ENCODE measurements at places on chromosomes 5 and 9.

DNA sequence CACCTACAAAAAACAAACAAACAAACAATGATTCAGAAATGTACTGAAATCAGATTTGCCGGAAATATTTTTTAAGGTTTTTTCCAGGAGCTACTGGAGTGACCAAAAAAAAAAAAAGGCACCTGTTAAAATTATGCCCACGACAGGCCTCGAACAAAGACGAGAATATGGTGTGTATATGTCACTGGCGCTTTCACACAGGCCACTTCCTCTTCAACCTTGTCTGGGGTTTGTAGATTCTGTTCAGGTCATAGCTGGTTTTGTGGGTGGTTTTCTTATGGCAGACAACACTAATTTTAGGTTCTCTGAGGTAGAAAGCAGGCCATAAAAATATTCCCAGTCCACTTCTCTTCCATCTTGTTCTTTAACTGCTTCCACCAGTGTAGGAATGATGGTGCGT, 7.0 kb downstream of the NDUFB6 start:
- DNase-seq, result no peak

DNA sequence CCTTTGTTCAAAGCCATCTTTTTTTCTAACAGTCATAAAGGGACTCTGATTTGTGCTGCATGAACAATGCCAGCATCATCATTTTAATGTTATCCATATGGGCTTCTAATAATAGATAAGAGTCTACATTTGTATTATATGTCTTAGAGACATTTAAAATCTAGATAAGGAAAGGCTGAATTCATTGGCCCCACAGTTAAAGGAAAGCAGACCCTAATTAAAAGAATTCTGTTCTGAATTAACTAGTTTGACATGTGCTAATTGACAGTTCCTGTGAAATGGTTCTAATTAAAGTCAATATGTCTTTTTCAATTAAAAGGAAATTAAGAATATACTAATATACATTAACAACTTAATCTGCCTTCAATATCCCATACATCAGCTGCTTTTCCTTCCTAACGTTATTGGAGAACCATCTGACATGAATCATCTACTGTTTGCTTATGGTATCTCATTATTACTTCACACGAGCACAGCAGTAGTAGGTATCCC, 104.7 kb downstream of the NR2F1-AS1 start:
- DNase-seq, result no peak

GRCh38 chr9:16921855-16922254, 51.4 kb upstream of the BNC2 start:
- DNase-seq, result no peak

DNA sequence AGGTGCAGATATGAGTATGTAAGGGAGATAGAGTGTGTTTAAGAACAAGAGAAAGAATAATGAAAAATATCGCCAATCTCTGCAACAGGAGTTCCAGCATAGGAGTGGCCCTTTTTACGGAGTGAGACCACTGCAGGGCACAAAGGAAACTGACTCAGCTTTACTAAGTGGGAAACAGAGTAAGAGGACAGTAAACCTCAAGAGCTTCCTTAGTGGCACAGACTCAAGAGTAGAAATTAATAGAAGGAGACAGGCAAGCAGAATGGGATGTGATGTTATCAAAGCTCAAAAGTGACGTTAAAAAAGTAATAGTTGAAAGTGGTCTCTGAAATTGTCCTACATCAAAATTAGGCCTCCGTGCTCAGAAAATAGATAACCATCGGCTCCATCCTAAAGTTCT, 2.1 kb upstream of the SH3RF2 start:
- no peak for DNase-seq

GRCh38 chr9:126687930-126688461, 74.3 kb downstream of the LMX1B start:
- DNase-seq, result no peak

DNA sequence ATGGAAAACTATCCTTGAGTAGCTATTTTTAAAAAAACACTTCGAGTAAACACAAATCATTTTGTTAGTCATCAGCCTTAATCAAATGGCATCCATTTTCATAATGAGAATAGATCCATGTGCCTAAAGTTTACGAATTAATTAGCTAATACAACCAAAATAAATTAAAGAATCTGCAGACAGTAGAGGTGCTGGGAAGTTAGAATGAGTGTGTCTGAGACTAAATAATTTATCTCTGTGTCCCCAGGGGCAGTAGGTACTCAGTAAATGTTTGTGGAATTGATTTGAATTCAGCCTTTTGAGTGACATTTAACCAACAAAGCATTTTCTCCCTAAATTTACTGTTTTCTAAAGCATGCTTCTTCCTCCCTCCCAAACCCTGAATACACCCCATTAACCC, 18.6 kb downstream of the TNFSF15 start:
- DNase-seq, result no peak

GRCh38 chr5:6427694-6428093, 21.0 kb upstream of the UBE2QL1 start:
- DNase-seq, result no peak

GRCh38 chr5:149834246-149834855, 104.2 kb downstream of the PPARGC1B start:
- DNase-seq, result peak; percentile 72

GRCh38 chr5:174735498-174736330, 11.3 kb downstream of the MSX2 start:
- no peak for DNase-seq

- no peak for DNase-seq
Observed at GRCh38 chr5:120958877-120959485, 494.9 kb downstream of the PRR16 start.

- no peak for DNase-seq
Observed at GRCh38 chr9:121670431-121670830, 19.0 kb downstream of the DAB2IP start.

- no peak for DNase-seq
Observed at GRCh38 chr9:23341346-23341745, 484.7 kb downstream of the ELAVL2 start.

GRCh38 chr9:128822407-128823042, 4.2 kb downstream of the ENDOG start:
- DNase-seq, result no peak

GRCh38 chr5:68115584-68115983, 100.0 kb upstream of the PIK3R1 start:
- no peak for DNase-seq

- DNase-seq, result no peak
Observed at GRCh38 chr9:114029311-114030170, 48.6 kb downstream of the AMBP start.

GRCh38 chr9:112764837-112765236, 14.3 kb downstream of the SNX30 start:
- DNase-seq, result no peak

DNA sequence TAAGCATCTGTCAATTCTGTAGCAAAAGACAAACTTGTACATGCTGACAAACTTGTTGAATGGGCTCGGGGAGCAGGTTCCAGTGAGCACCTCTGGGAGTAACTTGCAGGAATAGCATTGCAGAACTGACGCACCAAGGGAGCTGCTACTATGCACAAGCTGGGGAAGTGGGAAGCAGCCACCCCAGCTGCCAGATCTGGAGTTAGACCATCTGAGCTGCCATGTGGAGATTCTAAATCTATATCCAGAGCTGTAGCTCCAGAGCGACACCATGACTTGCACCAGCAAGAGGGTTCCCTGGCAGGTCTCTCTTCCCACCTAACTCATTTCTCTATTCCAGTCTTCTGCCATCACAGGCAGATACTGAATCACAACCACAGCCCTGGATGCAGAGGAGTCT, 346.0 kb upstream of the PANK3 start:
- no peak for DNase-seq

- no peak for DNase-seq
Observed at GRCh38 chr5:154567155-154567554, 89.1 kb upstream of the HAND1 start.

DNA sequence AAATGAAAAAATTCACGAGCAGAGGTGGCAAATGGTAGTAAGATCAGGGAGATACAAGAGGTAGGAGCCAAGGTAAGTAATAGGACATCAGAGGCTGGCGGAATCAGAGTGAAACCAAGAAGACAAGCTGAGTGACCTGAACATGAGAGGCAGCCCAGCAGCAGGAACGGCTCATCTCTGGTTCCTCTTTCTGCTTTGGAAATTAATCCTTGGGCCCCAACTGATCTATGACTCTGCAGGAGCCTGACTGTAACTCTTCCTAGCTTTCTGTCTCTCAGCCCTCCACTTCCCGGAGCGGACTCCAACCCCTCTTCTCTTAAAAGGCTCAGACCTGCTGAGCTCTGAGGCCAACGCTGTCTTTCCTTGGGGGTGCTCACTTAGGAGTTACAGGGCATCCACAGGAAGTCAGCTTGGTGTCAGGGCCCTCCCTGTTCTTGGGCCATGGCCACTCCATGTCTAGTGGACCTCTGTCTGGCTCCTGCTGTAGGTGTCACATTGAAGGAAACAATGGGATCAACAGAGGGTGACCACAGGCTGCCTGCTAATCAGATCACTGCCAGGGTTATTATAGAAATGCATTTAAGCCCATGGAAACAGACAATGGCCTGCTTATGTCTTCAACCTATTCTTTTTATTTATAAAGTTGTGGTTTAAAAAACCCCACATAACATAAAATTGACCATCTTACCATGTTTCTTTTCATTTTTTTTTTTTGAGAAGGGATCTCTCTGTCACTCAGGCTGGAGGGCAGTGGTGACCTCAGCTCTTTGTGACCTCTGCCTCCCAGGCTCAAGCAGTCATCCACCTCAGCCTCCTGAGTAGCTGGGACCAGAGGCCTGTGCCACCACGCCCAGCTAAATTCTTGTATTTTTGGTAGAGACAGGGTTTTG, 22.5 kb upstream of the SHB start:
- DNase-seq, result no peak

GRCh38 chr9:4815381-4815956, 22.7 kb downstream of the RCL1 start:
- no peak for DNase-seq

GRCh38 chr9:86679909-86680308, 267.4 kb downstream of the GAS1 start:
- no peak for DNase-seq

DNA sequence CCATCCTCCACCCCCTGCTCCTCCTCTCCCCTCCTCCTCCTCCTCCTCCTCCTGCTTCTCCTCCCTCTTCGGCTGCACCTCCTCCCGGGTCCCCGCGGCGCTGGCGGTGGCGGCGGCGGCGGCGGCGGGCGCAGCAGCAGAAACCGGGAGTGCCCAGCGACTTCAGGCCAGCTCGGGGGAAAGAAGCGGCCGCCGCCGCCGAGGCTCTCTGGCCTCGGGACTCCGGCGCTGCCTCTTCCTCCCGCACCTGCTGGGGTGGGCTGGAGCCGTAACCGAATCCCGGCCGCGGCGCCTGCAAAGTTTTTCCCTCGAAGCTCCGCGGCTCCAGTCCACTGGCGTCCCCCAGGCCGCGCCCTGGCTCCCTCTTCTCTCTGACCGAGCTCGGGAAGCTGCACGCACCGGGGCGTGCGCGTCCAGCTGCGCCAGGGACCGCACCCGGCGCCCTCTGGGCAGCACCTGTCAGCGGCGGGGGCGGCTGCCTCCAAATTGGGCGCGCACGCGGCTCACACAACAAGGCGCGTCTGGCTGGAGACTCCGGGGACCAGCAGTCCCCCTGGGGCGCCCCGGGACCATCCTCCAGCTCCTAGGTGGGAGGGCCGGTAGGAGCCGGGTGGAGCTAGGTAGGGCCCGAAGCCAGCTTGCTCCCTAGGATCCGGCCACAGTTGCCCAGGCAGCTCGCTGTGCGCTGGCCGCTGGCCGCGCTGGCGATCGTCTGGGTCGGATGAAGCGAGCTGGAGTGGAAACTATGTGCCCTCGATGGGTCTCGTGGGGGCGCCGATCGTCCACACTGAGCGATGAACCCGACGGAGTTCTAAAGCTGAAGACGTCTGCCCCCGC, at the start of gene MCTP1:
Gene MCTP1, minus strand, starts transcription at position 523 of the 837 bp plus-strand sequence.
- no peak for DNase-seq

GRCh38 chr9:108021096-108021710, 531.6 kb upstream of the KLF4 start:
- no peak for DNase-seq

- DNase-seq, result no peak
Observed at GRCh38 chr9:87684627-87685219, 41.2 kb upstream of the CTSL start.

- no peak for DNase-seq
Observed at GRCh38 chr5:153901449-153901848, 137.3 kb downstream of the FAM114A2 start.

DNA sequence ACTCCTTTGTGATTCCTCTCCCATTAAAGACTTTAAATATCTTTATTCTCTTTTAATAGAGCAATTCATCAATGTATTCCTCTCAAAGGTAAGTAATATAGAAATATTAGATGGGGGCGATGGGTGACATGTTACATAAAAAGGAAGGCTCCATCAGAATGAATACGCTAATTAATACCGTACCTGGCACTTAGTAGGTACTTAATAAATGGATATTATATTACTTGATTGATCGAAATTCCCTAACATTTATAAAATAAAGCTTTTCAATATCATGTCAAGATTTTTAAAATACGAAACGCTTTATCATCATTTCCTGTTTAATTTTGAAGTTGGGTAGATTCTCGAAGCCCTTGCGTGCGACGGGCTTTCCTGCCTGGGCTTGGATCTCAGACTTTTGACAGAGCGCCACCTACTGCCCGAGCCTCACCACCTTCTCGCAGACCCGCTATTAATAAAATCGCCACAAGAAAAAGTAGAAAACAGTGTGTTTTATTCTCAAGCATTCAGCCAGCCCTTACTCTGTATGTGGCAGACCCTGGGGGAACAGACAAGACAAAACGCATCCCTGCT, 99.4 kb downstream of the C5orf15 start:
- DNase-seq, result no peak

GRCh38 chr9:71706176-71706575, 62.1 kb downstream of the CEMIP2 start:
- DNase-seq, result no peak

DNA sequence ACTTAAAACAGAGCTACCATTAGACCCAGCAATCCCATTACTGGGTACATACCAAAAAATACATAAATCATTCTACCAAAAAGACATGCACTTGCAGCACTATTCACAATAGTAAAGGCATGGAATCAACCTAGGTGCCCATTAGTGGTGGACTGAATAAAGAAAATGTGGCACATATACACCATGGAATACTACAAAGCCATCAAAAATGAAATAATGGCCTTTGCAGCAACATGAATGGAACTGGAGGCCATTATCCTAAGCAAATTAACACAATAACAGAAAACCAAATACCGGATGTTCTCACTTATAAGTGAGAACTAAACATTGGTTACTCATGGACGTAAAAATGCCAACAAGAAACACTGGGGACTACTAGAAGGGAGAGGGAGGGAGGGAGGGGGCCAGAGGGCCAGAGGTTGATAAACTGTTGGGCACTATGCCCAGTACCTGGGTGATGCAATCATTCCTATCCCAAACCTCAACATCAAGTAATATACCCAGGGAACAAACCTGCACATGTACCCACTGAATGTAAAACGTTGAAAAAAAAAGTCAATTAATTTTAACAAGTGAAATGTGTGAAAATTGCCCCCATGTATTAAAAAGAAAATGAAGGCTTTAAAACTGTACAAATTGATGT, 24.5 kb upstream of the GPR150 start:
- no peak for DNase-seq

DNA sequence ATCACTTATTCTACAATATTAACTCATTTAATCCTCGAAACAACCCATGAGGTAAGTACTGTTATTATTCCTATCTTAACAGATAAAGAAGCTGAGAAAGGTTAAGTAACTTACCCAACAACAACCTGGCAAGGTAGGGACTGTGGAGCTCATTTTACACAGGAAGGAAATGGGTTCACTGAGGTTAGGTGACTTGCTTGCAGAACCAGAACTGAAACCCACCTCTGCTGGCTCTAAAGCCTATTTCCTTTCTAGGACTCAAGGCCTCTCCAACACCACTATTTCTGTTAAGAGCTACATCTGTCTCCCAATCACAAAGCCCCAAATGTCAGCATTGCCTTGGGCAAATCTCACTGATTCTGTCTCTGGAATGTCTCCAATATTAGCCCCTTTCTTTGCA, 38.9 kb upstream of the IFNK start:
- no peak for DNase-seq

GRCh38 chr5:138520971-138521370, 22.1 kb downstream of the ETF1 start:
- no peak for DNase-seq

Measured in amniotic stem cell (primary cell).